ENCODE measurements at places on chromosomes 2 and 18.

DNA sequence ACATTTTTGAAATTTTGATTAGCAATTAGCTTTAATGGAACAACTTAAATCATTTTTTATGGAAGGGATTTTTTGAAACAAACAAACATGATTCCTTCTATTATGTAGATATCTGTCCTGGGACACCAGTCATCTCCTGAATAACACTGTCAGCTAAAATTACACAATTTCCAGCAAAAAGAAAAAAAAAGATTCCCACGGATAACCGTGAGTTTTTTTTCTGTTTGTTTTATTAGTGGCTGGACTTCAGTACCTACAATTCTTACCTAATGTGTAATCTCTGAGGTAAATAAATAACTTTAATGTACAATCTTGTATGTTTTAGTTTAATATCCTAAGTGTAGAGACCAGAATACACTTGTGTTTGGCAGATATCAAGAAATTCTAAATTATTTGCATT is 126.6 kb upstream of the KYNU start:
- H3K4me3 ChIP-seq, result no peak overlapping the region
- no peak overlapping the region for H3K27ac ChIP-seq
- no peaks in the 10 kb centered on the region for H3K27me3 ChIP-seq
- DNase-seq, result no peak
- no peaks in the 10 kb centered on the region for H3K36me3 ChIP-seq

DNA sequence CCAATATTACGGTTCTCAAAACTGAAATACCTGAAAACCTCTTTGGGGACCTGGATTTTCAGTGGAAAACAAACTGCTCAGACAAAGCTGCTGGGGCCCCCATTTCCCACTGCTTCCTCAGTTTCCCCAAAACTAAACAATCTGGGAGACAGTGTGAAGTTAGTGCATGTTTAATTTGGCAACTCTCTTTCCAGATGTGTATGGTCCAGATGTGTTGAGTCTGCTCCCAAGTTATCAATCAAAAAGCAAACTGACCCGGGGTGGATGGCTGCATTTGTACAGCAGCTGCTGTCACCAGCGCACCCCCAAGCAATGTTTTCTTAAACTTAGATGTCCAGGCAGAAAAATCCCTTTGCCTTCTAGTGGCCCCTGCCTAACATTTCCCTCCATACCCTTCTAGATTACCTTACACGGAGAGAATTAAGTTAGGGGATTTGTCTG is 136.9 kb downstream of the COPS8 start:
- no peaks in the 10 kb centered on the region for H3K36me3 ChIP-seq
- no peak overlapping the region for H3K27ac ChIP-seq
- no peaks in the 10 kb centered on the region for H3K4me1 ChIP-seq
- H3K27me3 ChIP-seq, result no peaks in the 10 kb centered on the region
- no peak for DNase-seq

- no peaks in the 10 kb centered on the region for H3K36me3 ChIP-seq
- no peaks in the 10 kb centered on the region for H3K4me1 ChIP-seq
- no peaks in the 10 kb centered on the region for H3K27me3 ChIP-seq
- no peak overlapping the region for H3K4me3 ChIP-seq
These were observed 20.1 kb upstream of the ROCK1 start for GRCh38 chr18:21131698-21132227.

- H3K4me3 ChIP-seq, result no peak overlapping the region
- no peak for DNase-seq
- H3K27ac ChIP-seq, result no peak overlapping the region
- no peaks in the 10 kb centered on the region for H3K36me3 ChIP-seq
These were observed 162.2 kb downstream of the CD226 start for GRCh38 chr18:69785466-69785865.

GRCh38 chr2:203451011-203451410 is 84.1 kb downstream of the RAPH1 start:
- no peak for DNase-seq
- no peak overlapping the region for H3K27ac ChIP-seq
- H3K36me3 ChIP-seq, result peaks cover 16% of the 10 kb centered on the region
- H3K4me1 ChIP-seq, result peaks cover 4% of the 10 kb centered on the region

- H3K27me3 ChIP-seq, result peaks cover 7% of the 10 kb centered on the region
- no peak overlapping the region for H3K4me3 ChIP-seq
- H3K27ac ChIP-seq, result no peak overlapping the region
- peaks cover 20% of the 10 kb centered on the region for H3K4me1 ChIP-seq
- H3K36me3 ChIP-seq, result no peaks in the 10 kb centered on the region
These were observed 112.0 kb upstream of the STPG4 start for GRCh38 chr2:47266939-47267710.

- H3K27ac ChIP-seq, result peak overlapping the region; percentile 72
- peaks cover 9% of the 10 kb centered on the region for H3K27me3 ChIP-seq
- peaks cover 46% of the 10 kb centered on the region for H3K4me1 ChIP-seq
These were observed 2.5 kb downstream of the ITGAV start for GRCh38 chr2:186592137-186592875.

GRCh38 chr2:144389930-144390311 is 130.0 kb downstream of the ZEB2 start:
- peaks cover 14% of the 10 kb centered on the region for H3K36me3 ChIP-seq
- no peak overlapping the region for H3K4me3 ChIP-seq
- no peak for DNase-seq
- no peak overlapping the region for H3K27ac ChIP-seq
- H3K4me1 ChIP-seq, result no peaks in the 10 kb centered on the region
- H3K27me3 ChIP-seq, result no peaks in the 10 kb centered on the region

- H3K4me3 ChIP-seq, result no peak overlapping the region
- H3K27me3 ChIP-seq, result no peaks in the 10 kb centered on the region
- H3K4me1 ChIP-seq, result peaks cover 9% of the 10 kb centered on the region
- no peaks in the 10 kb centered on the region for H3K36me3 ChIP-seq
These were observed 9.4 kb upstream of the GLI2 start for GRCh38 chr2:120726245-120726644.

GRCh38 chr18:30406728-30407127 is 635.8 kb downstream of the DSC3 start:
- no peak overlapping the region for H3K27ac ChIP-seq
- H3K36me3 ChIP-seq, result no peaks in the 10 kb centered on the region
- H3K4me3 ChIP-seq, result no peak overlapping the region
- no peaks in the 10 kb centered on the region for H3K27me3 ChIP-seq
- DNase-seq, result no peak
- H3K4me1 ChIP-seq, result no peaks in the 10 kb centered on the region

GRCh38 chr2:53422979-53423378 is 344.6 kb upstream of the CHAC2 start:
- H3K36me3 ChIP-seq, result no peaks in the 10 kb centered on the region

DNA sequence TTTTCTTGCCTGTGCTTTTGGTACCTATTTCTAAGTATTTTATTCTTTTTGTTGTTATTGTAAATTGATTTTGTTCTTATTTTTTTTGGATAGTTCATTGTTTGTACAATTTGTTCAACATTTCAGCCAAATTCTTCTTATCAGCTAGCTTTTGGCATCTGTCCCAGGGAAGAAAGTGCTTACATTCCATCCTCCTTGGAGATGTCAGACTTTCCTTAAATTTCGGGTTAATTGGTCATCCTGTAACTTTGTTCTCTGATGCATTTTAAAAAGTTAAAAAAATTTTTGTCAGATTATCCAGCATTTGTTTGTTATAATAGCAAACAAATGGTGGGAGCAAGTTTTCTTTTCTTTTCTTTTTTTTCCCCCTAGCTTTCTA is 60.3 kb downstream of the PTH2R start:
- no peak overlapping the region for H3K4me3 ChIP-seq
- no peak for DNase-seq
- H3K27me3 ChIP-seq, result peaks cover 2% of the 10 kb centered on the region
- no peaks in the 10 kb centered on the region for H3K4me1 ChIP-seq
- no peak overlapping the region for H3K27ac ChIP-seq

DNA sequence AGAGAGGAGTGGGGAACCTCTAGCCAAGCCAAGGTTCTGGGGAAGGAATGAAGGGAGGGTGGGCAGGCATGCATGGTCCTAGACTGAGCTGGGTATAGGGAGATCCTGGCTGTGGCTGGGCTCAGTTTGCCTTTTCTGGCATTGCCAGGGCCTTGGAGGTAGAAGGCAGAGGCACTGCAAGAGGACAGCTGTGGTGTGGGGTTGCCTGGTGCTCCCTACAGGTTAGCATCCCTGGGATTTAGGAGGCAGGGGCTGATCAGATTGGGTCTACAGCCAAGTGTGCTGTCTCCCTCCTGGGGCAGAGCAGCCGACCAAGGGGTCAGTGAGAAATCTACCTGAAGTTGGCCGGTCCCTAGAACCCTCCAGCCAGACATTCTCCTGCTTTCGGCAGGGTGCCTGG is 15.9 kb downstream of the ABCG8 start:
- H3K36me3 ChIP-seq, result no peaks in the 10 kb centered on the region
- no peak overlapping the region for H3K27ac ChIP-seq
- no peak overlapping the region for H3K4me3 ChIP-seq
- DNase-seq, result no peak
- H3K4me1 ChIP-seq, result no peaks in the 10 kb centered on the region
- H3K27me3 ChIP-seq, result peaks cover 2% of the 10 kb centered on the region

- no peaks in the 10 kb centered on the region for H3K36me3 ChIP-seq
- DNase-seq, result no peak
- no peaks in the 10 kb centered on the region for H3K27me3 ChIP-seq
- H3K4me1 ChIP-seq, result no peaks in the 10 kb centered on the region
These were observed 309.5 kb upstream of the LYPD1 start for GRCh38 chr2:132979339-132980093.

DNA sequence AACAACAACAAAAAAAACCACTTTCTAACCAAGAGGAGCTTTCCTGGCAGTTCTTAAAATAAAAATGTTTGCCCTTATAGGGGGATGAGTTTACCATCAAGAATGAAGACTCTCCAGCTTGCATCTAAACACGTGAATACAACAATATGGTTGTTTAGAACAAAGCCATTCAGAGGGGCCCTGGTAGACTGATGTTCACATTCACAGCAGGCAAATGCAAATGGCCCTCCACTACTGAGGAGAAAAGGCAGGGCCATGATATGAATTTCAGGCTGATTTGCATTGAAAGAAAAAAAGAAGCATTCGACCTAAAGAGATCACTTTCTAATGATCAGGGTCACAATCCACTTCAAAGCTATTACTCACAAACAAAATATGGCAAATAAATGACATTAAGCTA is 65.3 kb upstream of the OTOS start:
- H3K36me3 ChIP-seq, result no peaks in the 10 kb centered on the region
- H3K4me1 ChIP-seq, result no peaks in the 10 kb centered on the region
- peaks cover 2% of the 10 kb centered on the region for H3K27me3 ChIP-seq
- DNase-seq, result no peak
- no peak overlapping the region for H3K27ac ChIP-seq

- peaks cover 2% of the 10 kb centered on the region for H3K27me3 ChIP-seq
- H3K36me3 ChIP-seq, result no peaks in the 10 kb centered on the region
- H3K4me1 ChIP-seq, result no peaks in the 10 kb centered on the region
- no peak for DNase-seq
- H3K27ac ChIP-seq, result no peak overlapping the region
These were observed 256.0 kb upstream of the FANCL start for GRCh38 chr2:58497168-58497567.

DNA sequence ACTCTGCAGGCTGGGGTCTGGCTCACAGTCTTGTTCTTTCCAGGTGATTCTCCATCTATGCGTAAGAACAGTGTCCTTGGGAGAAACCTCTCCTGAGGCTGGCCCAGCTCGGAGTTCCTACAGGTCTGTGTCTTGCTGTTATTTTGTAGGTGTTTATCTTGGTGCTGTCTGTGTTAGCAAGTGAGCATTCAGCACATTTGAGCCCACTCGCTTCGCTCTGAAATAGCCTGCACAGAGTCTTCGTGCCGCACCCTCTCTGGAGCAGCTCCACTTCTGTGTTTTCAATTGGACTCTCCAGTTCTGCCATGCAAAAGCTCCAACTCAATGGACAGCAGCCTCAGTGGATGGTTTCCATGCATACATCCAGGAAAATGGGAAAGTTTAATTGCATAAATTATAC is 378.2 kb upstream of the ST6GAL2 start:
- no peak overlapping the region for H3K4me3 ChIP-seq
- no peaks in the 10 kb centered on the region for H3K36me3 ChIP-seq
- peaks cover 2% of the 10 kb centered on the region for H3K27me3 ChIP-seq
- no peaks in the 10 kb centered on the region for H3K4me1 ChIP-seq
- no peak for DNase-seq

GRCh38 chr2:106847366-106847765 is 38.6 kb downstream of the ST6GAL2 start:
- H3K36me3 ChIP-seq, result no peaks in the 10 kb centered on the region
- no peak overlapping the region for H3K4me3 ChIP-seq
- no peaks in the 10 kb centered on the region for H3K27me3 ChIP-seq
- H3K27ac ChIP-seq, result no peak overlapping the region
- H3K4me1 ChIP-seq, result peaks cover 19% of the 10 kb centered on the region

- peaks cover 12% of the 10 kb centered on the region for H3K4me1 ChIP-seq
- no peaks in the 10 kb centered on the region for H3K27me3 ChIP-seq
- no peak overlapping the region for H3K27ac ChIP-seq
- no peaks in the 10 kb centered on the region for H3K36me3 ChIP-seq
- H3K4me3 ChIP-seq, result no peak overlapping the region
These were observed 6.9 kb upstream of the GPR155 start for GRCh38 chr2:174493549-174494331.

DNA sequence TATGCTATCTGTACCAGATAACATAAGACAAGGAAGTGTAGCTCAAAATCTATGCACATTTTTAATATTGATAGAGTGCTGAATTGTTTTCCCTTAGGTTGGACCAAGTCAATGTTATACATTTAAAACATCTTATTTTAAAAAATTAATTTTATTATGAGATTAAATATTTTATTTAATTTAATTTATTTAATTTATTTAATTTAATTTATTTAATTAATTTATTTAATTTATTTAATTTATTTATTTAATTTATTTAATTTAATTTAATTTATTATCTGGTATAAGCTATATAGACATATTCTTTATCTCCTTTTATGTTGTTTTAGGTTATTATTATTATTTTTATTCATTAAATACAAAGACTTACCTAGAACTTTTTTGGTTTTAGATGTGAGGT is 551.7 kb upstream of the LRRTM1 start:
- no peaks in the 10 kb centered on the region for H3K27me3 ChIP-seq
- no peak for DNase-seq
- no peak overlapping the region for H3K4me3 ChIP-seq
- H3K4me1 ChIP-seq, result no peaks in the 10 kb centered on the region

DNA sequence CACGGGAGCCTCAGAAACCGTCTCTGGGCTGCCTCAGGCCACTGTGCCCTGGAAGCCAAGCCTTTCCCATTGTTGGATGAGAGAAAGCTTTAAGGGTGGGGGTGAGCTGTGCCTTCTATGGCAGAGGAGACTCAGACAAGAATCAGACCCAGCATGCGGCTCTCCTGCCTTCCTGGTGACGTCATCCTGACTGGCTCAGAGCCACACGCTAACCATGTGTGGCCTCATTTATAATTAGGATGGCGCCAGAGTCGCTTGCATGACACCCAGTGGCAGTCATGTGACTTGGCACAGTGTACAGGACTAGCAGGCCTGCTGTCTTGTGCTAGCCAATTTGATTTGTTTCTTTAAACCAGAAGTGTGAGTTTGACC is 99.1 kb downstream of the SH3BP4 start:
- no peak overlapping the region for H3K4me3 ChIP-seq
- no peak for DNase-seq
- H3K27me3 ChIP-seq, result peaks cover 3% of the 10 kb centered on the region
- H3K4me1 ChIP-seq, result peaks cover 22% of the 10 kb centered on the region
- H3K36me3 ChIP-seq, result peaks cover 48% of the 10 kb centered on the region
- no peak overlapping the region for H3K27ac ChIP-seq
